HAP-1 (cell line): ENCODE measurements at places on chromosomes 11 and 22.

GRCh38 chr11:473415-473814 lies 23.3 kb downstream of the PTDSS2 start:
- no peak for DNase-seq

DNA sequence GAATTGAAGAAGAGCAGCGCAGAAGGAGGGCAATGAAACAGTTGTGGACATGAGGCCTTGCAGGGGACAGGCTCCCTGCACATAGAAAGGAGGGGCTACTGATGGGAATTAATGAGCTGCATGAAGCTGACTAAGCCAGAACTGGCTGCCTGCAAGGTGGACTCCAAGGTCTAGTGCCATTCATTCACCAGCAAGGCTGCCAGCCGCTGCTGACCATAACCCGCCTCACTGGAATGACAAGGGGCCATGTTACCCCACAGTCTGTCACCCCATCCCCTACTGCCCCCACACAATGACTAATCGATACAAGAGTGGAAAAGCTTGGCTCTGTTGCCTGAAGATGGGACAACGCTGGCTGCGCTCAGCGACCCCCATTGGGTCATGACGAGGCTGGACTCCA lies 44.6 kb downstream of the SPATA19 start:
- no peak for DNase-seq

DNA sequence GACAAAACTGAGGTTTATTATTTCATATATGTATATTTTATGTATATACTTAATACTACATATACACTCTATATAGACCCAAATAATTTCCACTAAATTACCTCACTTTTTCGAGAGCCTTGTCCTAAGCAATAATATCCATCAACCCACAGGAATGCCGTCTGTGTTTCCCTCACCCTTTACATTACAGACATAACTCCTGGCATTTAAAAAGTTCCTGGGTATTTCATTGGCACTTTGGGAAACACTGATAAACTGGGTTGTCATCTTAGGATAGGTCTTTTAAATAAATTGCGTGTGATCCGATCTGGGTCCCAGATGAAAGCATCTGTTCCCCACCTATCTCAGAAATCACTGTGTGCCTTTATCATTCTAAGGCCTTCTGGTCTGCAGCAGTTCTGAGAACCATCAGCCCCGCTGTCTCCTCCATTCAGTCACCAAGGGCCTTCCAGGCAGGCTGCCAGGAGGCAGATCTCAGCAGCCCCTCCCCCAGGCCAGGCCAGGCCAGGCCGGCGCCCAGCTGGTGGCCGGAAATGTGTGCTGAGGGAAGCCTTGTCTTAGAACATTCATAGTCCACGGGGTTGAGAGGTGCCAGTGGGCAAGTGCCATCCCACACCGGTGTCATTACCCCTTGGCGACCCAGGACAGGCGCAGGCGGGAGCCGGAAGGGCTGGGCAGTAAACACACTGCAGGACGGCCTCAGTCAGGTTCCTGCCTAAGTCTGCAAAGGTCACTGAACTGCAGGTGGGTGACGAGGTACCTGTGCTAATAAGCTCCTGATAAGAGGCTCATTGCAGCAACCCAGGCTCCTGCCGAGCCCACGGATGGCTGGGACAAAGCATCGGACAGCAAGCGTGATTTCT lies 3.3 kb downstream of the FGF19 start:
- peak; percentile 30 for DNase-seq

DNA sequence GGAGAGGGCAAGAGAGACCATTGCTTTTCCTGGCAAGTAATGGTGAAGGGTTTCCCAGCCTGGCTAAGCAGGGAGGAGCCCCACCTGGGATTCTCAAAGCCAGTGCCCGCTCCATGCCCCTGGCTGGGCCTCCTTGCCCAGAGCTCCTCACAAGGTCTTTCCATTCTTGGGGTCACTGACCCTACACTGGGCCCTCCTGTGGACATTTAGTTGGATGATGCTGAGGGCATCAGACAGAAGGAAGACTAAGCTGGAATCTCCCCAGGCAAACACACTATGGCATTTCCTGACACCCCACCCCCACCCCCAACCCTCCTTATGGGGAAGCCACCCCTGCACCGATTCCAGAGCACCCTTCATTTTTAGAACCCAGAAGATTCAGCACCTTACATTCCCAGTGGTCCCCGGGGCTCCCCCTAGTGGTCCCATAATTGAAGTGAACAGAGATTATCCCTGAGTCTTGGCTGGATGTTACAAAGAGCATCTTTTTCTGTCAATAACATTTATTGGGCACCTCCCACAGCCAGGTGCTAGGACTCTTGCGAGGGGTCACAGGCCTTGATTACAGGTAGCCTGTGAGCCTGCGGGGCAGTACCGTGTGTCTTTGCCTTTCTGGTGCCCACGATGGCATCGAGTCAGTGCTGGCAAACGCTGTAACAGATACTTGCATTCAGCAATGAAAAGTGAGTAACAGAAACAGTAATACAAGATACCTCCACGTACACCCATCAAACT lies 548.5 kb downstream of the BUD13 start:
- DNase-seq, result peak; percentile 77

- peak; percentile 31 for DNase-seq
These were observed 1.6 kb downstream of the KMT5B start for GRCh38 chr11:68211546-68211945.

DNA sequence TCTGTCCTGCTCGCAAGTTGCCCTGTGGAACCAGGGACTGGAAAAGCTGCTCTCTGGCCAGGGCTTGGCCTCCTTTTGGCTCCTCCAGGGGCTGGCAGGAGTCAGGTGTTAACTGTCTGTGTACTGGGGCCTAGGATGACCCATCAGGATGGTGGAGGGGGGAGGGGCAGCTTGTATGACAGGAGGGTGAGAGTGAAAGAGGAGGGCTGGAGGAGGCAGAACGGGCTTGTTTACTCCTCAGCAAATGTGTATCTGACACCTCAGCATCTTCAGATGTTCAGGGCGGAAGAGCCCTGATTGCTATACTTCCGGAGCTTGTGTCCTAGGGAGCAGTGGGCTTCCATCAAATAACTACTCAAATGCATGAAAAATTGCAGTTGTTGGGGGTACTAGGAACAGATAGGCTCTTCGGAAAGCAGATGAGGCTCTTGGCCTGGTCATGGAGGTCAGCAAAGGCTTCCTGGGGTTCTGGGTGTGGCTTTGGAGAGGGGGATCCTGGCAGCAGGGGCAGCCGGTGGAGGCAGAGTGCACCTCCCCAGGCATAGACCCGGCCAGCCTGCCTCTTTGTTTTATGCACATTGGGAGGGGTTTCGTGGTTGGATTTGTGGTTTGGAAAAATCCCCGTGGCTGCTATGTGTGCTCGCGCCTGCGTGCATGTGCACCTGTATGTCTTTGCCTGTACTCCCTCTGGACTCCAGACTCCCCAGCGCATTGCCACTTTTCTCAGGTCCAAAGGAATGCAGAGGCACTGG lies 31.2 kb downstream of the CD82 start:
- no peak for DNase-seq

GRCh38 chr11:110069158-110069737 lies 23.9 kb upstream of the ZC3H12C start:
- DNase-seq, result no peak

DNA sequence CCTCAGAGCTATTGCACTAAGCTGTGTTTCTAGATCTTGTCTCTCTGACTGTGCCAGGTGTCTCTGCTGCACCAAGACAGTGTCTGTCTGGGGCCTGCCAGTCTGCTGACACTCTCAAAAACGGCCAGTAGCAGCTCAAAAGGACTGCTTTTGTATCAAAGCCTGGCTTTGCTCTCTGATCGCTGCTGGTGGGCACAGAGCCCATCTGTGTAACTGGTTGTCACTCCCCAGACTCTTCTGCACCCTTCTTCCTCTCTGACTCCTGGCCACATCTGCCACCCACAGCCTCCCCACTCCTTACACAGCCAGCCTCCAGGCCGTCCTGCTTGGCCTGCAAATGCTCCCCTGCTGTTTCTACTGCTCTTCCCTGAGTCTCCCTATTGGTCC lies 26.5 kb downstream of the MED15 start:
- no peak for DNase-seq

DNA sequence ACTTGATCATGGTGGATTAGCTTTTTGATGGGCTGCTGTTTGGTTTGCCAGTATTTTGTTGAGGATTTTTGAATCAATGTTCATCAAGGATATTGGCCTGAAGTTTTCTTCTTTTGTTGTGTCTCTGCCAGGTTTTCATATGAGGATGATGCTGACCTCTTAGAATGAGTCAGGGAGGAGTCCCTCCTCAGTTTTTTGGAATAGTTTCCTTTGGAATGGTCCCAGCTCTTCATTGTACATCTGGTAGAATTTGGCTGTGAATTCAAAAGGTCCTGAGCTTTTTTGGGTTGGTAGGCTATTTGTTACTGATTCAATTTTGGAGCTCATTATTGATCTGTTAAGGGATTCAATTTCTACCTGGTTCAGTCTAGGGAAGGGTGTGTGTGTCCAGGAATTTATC lies 78.1 kb downstream of the CTSC start:
- DNase-seq, result no peak

DNA sequence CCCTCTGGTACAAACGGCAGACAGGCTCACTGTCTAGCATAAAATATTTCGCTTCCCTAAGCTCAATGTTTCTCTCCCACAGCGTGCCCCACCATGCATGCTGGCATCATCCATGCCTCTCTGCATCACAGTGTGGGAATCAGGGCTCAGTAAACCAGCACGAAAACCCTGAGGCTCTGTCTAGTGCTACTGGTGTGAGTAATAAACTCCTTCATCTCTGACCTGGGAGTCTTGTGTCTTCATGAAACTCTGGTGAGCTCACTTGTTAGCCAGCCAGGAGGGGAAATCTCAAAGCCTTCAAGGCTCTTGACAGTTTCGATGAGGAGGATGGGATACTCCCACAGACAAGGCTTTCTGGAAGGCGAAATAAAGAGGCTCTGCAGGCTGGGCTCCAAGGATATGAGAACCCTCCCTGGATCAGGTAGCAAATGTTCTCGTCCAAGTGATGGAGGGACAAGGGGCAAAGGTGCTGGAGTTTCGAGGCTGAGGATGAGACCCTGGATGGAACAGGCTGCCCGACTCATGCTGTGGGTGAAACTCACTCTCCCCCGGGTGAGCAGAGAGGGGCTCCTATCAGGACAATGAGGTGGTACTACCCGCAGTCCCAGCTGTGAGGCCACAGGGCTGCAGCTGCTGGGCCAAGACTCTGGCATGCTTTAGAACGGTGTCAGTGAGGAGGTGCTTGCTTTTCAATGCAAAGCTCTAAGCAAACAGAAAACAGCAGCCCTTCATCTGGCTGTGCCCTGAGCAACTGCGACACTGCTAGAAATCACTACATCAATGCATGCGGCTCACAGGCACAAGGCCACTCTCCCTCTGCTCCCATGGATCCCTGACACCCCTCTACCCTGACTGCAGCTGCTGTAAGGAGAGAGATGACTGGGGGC lies 69.3 kb downstream of the SHANK2 start:
- no peak for DNase-seq

- DNase-seq, result no peak
These were observed 17.1 kb upstream of the CCDC90B start for GRCh38 chr11:83303316-83303715.

DNA sequence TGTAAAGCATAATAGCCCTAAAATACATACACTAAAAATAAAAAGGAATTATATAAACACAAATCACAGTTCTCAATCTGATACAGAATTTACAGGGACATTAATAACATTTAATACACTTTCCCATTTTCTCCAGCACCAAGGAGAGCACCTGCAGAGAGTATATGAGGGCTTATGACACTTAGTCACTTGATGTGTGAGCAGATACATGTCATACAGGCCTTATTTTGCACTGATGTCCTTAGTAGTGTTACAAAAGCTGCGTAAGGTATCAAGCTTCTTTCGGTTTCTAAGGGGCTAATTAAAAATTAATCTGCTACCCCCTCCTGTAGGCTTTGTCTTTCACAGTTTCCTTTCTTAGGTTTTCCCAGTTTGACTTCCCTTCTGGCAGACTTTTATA lies 61.3 kb downstream of the TRIM44 start:
- DNase-seq, result no peak

- no peak for DNase-seq
These were observed 37.8 kb downstream of the GALNT18 start for GRCh38 chr11:11583801-11584529.

GRCh38 chr11:23278121-23278520 lies 417.8 kb upstream of the CCDC179 start:
- DNase-seq, result no peak

DNA sequence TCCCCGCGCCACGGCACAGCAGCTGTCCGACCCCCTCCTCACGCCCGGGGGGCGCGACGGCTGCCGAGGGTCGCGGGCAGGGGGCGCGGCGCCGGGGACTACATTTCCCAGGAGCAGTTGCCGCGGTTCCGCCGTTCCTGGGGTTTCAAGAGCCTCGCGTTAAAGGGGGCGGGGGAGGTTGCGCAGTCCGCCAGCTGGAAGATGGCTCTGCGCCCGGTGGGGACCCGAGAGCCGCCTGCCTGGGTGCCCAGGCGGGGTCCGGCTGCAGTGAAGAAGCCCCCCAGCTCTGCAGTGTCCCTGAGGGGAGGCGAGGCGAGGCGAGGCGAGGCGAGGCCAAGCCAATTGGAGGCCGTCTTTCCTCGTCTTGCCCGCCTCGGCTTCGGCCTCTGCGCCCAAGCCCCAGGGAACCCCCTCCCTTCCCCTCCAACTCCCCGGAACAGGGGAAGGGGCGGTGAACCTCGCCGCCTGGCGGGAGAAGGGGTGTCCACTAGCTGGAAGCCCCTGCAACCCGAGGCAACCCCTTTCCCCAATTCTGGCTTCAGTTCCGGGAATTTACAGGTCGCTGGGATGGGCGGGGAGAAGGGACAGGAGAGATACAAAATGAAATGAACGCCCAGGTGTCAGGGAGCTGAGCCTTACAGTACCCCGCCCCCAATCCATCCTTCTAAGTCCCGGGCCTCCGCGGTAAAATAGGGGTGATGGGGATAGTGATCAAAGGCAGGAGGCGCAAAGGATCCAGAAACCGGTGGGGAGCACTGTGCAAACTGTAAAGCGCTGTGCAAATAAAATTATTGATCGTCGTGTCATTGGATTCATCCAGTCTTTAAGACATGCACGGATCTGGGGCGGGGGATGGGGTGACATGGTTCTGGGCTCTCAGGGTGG lies 5.2 kb upstream of the GCAT start:
- DNase-seq, result peak; percentile 56

GRCh38 chr11:12687216-12687623 lies 13.0 kb downstream of the TEAD1 start:
- no peak for DNase-seq

GRCh38 chr11:58316142-58316541 lies 42.7 kb downstream of the OR5B17 start:
- no peak for DNase-seq
